ENCODE measurements at places on chromosomes 11 and 22. TPM values are rescaled to one million over a fixed set of nuclear protein-coding genes. Genes with fewer than 3 reads are reported as not detected.
A peak's percentile ranks its signal among the peaks of the same experiment; 100 is the strongest.

- peak; percentile 39 for DNase-seq
These were observed 385 bp downstream of the TST start for GRCh38 chr22:37018815-37019308.

DNA sequence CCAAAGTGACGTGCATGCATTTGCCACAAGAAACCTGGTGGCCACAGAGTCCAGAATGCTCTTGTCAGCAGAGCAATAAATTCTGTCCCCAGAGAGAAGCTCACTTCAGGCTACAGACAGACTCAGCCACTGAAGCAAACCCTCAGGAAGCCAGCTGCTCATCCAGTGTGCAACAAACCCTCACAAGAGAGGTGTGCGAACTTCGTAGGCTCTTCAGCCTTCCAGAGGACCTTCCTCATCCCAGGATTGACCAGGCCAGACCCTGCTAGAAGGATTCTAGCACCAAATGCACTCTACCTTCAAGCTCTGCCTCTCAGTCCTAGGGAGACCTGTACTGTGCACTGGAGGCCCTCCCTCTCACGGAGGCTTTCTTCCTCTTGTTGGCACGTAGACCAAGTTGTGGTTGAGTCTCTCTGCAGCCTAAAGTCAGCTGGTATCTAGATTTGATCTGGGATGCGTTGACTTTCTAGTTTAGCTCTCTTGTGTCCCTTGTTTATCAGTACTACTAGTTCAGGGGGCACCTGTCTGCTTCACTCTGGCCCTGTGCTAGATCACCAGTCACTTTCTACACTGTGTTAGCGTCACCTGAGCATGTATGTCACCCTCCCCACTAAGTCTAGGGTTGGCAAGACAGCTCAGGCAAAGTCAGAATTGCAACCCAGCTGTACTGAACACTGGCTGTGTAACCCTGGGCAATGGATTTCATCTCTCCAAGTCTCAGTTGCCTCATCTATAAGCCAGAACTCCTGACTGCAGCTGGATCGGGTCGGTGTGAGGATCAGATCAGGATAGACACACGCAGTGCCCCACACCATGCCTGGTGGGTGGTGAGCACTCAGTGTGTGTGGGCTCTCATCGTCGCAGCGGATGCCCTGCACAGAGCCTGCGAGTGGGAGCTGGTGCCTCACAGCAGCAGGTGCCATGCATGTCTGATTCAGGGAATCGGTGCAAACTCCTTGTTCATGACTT, 22.1 kb upstream of the TMPRSS13 start:
- DNase-seq: no peak

Gene KRTAP5-5
- polyA plus RNA-seq: not detected

DNA sequence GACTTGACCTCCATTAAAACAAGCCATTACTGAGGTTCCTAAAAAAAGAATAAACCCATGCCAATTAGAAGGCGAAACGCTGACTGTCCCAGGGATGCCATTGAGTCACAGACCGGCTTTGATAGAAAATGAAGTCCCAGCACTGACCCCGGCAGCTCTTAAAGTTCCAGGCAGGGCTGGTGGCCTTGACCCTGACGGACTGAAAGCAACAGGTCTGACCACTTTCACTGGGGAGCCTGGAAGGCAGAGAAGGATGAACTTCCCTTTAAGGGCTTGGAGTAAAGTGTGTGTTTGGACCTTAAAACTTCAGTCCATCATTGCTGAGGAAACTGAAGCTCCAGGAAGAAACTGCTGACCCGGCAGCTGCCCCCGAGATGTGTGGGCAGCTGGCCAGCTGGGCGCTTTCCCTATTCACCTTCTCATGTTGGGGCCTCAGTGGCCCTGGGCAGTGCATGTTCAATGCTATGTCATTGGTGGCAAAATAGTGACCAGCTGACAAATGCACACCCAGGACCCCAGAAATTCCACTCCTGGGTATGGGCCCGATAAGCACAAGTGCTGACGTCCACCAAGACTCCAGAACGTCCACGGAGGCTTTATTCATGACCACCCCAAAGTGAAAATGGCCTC, 18.9 kb upstream of the EFCAB6 start:
- no peak for DNase-seq

DNA sequence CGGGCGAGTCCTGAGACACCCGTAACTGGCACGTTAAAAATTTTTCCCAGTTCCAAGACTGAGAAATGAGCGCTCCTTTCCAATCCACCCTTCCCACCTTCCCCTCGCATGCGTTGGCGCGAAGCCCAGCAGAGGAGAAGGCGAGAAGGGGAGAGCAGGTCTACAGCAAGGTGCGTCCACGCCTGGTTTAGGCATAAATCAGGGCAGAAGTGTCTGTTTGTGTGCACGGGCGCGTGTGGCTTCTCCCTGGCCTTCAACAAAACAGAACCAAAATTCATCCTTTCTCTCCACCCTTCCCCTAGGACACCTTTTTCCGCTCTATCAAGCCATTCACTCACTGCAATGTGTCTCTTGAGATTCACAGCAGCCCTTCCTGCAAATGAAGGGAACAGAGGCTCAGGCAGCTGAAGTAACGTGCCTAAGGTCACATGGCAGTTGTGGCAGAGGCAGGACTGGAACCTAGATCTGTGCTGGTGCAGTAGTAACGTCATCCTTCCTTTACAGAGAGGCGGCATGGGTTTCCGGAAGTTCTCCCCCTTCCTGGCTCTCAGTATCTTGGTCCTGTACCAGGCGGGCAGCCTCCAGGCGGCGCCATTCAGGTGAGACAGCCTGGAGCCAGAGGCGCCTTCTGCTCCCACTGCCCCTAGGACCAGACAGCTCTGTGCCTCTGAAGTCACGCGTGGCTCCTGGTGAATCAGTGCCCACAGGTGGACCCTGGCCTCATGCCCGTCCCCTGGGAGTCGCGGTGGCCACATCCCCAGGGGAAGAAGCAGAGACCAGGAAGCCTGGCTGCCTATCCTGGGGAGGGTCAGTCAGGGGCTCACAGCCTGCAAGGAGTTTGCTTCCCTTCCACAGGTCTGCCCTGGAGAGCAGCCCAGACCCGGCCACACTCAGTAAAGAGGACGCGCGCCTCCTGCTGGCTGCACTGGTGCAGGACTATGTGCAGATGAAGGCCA, 1.1 kb downstream of the CALCB start:
- peak; percentile 47 for DNase-seq

- no peak for DNase-seq
These were observed 22.1 kb downstream of the CD6 start for GRCh38 chr11:60993615-60994014.

DNA sequence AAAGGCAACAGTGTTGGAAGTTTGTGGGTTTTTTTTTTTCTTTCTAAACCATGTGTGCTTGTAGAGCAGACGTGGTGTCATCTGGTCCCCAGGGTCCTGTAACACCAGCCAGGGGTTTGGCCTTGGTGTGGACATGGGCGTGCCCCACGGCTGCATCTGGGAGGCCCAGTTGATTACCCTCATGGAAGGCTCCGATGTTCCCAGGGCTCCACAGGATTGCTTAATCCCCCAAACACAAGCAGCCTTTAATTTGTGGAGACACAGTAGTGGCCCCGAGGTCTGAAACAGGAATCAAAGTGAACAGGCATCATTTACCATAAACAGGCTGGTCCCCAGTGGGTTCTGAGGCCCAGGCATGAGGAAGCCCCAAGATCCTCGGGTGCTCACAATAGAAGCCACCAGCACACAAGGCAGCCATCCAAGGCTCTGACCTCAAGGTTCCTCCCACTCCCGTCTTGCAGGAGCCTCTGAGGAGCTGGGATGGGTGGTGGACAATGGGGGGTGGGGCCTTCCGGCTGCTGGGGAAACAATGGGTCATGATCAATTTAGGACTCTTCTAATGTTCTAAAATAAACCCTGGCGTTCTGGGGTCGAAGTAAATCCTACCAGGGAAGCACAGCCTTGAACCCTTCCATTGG, 115.0 kb upstream of the CD82 start:
- no peak for DNase-seq

DNA sequence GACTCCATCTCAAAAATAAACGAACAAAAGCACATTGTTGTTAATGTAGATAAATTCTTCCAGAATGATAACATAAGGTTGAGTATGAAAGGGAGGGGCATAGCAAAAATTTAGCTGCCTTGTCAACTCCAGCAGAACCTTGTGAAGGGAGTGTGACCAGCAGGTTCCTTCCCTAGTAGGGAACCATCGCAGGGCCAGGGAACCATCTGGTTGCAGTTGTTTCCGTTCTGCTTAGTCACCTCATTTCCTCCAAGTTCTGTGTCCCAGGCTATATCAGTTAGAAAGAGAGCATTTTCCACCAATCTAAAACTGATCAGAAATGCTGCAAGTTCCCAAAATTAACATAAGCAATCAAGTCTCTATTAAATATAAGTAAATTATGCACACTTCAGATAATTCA, 126.7 kb upstream of the BLID start:
- DNase-seq: no peak

GRCh38 chr11:60165538-60165937, 17.3 kb downstream of the MS4A6A start:
- DNase-seq: no peak

Gene TPP1
- 101 TPM for polyA plus RNA-seq

Gene TESMIN
- 18.7 TPM for polyA plus RNA-seq

GRCh38 chr22:46237453-46238124, 12.5 kb downstream of the CDPF1 start:
- no peak for DNase-seq

DNA sequence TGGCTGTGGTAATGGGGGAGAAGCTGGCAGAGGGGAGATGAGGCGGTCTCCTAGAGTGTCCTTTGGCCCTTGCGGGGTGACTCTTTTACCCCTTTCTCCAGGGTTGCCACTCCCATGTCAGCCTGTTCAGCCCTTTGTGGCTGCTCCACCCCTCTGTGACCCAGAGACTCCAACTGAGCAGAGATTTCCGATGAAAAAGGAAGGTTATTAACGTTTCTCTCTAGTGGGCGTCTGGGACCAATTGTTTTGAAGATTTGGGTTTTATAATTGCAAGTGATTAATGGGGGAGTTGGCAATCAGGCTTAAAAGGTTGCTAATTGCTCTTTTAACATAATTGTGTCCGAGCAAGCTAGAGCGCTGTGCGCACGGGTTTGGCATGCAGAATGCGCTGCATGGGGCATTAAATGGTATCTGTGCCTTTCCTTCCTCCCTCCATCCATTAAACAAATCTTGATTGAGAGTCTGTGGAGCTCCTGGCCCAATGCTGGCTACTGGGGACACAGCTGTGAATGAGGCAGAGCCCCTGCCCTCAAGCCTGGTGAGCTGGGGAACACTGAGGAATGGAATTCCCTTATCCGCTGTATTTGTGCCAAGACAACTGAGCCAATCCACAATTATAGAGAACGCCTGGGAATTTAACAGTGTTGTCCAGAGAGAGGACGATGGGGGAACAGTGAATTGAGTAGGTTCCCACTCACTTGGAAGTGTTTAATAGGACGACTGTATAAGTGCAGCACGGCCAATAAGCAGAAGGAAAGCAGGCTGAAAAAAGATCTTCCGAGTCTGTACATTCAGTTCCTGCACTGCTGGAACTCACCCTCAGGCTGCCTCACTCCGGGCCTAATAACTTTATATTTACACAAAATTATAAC, 295.9 kb downstream of the MIAT start:
- no peak for DNase-seq

GRCh38 chr22:43833286-43834240, 21.5 kb upstream of the EFCAB6 start:
- DNase-seq: no peak

Gene PNPLA5
- not detected for polyA plus RNA-seq

DNA sequence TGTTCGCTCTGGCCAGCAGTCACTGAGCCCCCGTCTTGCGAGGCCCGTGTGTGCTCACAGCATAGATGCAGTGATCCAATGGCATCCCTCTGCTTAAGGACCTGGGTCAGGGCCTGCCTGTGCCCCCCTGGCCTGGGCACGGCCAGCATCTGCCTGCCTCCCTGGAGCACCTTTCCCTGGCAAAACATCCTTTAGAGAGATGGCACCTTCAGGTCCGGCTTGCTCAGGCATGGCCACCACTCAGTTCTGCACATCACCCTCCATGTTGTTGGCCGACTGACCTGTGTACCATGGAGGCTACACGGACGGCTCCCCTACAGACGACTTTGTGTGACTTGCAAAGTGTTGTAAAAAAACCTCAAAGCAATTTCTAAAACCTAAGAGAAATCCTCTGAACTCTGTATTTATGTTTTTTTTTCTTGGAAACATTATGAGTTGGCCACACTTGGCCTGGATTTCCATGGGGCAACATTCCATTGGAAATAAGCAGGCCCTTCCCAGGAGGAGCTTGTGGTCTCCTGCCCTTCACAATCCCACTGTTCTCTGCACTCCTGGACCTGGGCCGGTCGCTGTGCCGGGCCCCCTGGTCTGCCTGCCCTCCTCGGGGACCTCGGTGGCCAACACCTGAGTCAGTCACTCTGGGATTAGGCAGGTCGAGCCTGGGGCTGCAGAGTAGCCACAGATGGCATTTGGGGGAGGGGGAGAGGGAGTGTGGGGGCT, 592.4 kb downstream of the TBC1D22A start:
- DNase-seq: no peak

- no peak for DNase-seq
These were observed 33.4 kb upstream of the FTH1 start for GRCh38 chr11:62000539-62001446.

DNA sequence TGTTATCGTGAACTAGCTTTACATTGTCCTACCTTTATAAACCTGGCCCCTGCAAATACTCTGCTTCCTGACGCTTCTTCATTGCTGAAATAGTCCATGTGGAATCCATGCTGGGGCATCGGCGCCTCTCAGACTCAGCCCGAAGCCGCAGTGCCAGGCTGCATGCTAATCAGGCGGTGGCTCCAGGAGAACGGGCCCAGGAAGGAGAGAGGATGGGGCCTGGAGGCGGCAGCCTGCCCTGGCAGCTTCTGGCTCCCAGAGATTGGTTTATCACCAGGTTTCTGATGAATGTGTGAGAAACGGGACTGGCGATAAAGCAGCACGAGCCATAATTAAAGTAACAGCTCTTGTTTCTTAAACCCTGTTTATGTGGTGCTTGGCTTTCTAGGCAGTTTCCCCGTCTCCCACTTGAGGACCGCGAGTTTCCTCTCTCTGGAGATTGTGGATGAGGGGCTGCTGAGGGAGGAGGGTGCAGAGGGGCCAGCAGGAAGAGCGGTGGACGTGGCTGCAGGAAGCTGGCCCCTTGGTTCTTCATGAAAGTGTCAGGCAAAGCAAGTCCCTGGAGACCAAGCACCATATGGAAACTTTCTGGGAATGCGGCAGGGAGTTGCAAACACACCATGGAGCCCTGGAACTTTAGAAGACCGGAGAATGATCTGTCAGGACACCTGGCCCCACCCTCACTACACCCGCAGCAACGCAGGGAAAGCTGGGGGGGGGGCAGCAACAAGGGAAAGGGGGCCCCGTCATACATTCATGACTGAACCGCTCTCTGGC, 93.4 kb downstream of the NTM start:
- DNase-seq: no peak

GRCh38 chr11:76335842-76336241, 45.1 kb downstream of the THAP12 start:
- DNase-seq: no peak
